ENCODE measurements at places on chromosomes 4 and X. TPM values are rescaled to one million over a fixed set of nuclear protein-coding genes. Genes with fewer than 3 reads are reported as not detected.

The PLA2G12A gene
- total RNA-seq: 19.6 TPM

- DNase-seq: no peak
Observed at GRCh38 chr4:162853788-162854187, 312.9 kb downstream of the NAF1 start.

The FAAH2 gene
- total RNA-seq: 3.3 TPM

- no peak for DNase-seq
Observed at GRCh38 chr4:14269824-14270223, 642.3 kb upstream of the BOD1L1 start.

DNA sequence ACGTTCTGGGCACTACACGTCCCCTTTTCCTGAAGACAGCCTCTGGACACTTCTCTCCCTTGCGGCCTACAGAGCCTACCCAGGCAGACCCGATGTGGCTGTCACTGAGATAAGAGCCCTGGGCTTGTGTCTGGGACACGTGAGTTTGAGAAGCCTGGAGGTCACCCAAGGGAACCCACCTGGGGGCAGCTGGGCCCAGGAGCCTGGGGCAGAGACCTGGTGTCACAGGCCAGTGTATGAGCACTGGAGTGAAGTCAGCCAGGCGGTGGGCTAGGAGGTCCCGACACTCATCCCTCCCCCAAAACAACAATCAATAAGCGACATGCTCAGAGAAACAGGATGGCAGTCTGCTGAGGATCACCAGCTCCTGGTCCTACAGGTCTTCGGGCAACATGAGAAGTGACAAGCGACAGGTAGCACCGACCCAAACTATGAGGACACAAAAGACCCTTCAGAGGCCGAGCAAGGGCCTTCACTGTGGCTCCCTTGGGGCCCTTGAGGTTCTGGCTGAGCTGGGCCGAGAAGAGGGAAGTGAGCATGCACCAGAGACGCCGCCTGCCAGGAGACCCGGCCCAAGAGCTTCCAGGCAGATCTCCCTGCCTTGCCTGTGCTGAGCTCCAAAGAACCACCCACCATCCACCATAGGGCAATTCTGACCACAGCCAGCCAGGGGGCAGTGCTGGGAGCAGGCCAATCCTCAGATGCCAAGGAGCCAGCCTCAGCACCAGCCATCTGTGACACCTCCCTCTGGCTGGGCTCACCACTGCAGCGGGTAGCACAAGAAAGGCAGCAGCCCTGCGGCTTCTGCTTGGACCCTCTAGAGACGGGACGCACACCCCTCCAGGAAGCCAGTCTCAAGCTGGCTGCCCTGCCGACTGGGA, 11.0 kb upstream of the DUSP9 start:
- no peak for DNase-seq

The MAML3 gene
- 7.0 TPM for total RNA-seq

The PRDX4 gene
- 82.7 TPM for total RNA-seq

The CCSER1 gene
- total RNA-seq: 19.9 TPM

DNA sequence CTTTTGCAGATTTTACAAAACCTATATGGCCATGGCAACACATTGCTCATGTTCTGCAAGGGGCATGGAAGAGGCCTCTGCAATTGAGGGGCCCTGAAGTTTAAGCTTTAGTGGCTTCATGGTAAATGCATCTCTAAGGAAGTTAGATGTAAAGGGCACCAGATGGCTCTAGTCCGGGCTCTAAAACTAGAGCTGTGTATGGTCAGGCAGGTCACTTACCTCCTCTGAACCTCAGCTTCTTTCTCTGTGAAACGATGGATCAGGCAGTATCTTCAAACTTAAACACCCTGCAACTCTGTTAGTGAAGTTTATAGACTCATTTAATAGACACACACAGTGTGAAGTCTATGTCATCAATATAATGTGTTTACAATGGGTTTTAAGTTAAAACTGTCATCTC, 10.0 kb downstream of the MAGEB17 start:
- DNase-seq: no peak

DNA sequence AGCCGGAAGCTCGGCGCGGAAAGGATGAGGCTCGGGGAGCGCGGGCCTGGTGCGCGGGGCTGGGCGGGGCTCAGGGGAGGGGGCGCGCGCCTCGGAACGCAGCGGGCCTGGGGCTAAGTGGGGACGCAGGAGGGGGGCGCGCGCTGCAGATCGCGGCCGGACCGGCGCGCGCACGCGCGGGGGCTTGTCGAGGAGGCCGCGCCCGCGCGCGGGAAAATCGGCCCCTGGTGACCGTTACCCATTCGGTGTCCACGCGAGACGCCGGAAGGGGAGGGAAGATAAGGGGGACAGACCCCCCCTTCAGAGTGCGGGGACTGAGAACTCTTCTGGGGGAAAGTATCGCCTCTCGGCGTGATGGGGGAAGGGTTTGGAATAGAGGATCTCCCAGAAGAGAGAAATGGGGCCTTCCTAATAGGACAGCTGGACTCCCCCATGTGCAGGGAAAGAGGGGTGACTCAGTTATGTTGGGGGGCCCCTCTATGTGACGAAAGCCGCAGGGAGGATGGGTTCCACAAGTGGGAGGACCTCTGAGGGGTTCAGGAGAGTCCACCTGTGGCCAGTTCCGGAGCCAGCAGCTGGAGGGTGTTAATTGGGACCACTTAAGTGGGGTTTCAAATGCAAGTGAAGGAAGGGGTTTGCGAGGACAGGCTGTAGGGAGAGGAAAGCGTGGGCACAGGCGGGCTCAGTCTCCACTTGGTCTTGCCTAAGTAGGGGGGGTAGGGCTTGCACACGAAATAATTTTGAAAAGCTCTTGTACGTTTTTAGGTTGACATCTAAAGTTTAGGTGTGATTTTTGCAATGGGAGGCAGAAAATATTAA, 584 bp downstream of the SUV39H1 start:
- DNase-seq: peak; percentile 66

DNA sequence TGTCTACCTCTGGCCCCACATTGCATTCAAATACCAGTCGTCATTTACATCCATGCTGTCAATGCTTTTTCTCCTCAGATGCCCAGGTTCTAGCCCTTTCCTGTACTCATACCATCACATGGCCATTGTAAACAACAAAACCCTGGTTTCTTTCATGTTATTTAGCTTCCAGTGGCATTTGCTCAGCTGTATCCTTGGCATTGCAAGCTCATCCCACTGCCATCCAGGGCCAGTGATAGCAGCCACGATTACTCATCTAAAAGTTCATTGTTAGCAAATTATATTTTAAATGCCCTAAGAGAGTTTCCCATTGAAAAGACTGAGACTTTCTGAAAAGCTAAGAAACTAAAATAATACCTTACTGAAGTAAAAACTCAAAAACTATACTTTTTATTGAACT, 34.0 kb downstream of the VEGFC start:
- no peak for DNase-seq

DNA sequence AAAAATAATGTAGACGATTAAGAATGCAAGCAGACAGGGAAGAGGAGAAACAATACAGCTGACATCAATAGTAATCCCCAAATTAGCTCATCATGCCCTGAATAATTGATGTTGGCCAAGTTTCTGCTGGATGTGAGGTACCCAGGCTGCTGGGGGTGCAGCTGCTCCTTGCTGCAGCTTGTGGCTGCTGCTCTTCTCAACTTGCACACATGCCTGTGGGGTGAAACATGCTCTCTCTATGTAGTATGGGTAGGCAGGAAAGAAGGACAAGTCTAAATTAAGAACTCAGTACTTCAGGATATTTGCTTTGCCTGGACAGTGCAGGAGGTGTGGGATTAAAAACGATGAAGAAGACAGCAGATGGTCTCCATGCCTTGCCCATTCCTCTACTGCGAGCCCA, 16.7 kb downstream of the EDA2R start:
- DNase-seq: no peak

GRCh38 chr4:89099034-89099433, 12.3 kb upstream of the TIGD2 start:
- no peak for DNase-seq

- DNase-seq: peak; percentile 88
Observed at GRCh38 chr4:8050555-8051206, 107.9 kb downstream of the ABLIM2 start.

The HEPH gene
- 19.0 TPM for total RNA-seq

The AREG gene
- total RNA-seq: 2.7 TPM

GRCh38 chr4:140556372-140557085, 12.2 kb downstream of the UCP1 start:
- no peak for DNase-seq

DNA sequence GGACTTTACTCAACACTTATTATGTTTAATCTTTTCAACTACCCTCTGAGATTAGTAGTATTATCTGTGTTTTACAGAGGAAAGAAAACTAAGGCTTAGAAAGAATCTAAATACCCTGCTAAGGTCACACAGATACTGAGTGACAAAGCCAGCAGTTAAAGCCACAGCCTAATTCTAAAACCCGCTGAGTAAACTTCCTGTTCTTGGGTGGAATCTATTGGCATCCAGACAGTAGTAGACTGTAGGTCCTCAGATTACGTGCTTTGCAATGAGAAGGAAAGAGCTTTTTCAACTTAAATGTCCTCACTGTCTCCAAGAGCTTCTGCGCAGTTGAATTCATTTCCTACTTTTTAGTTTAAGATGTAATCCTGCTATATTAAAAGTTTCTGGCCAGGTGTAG, 126.0 kb downstream of the TENM3 start:
- DNase-seq: peak; percentile 57

DNA sequence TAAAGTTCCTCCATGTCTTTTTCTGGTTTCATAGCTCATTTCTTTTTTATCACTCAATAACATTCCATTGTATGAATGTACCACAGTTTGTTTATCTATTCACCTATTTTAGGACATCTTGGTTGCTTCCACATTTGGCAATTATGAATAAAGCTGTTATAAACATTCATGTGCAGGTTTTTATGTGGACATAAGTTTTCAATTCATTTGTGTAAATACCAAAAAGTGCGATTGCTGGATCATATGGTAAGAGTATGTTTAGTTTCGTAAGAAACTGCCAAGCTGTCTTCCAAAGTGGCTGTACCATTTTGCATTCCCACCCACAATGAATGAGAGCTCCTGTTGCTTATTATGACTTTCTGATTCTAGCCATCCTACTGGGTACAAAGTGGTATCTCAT, 36.3 kb upstream of the ZFX start:
- peak; percentile 12 for DNase-seq

The SSX4B gene
- not detected for total RNA-seq

- DNase-seq: no peak
Observed at GRCh38 chr4:78922207-78922606, 17.0 kb downstream of the PAQR3 start.

- peak; percentile 31 for DNase-seq
Observed at GRCh38 chrX:10381193-10381592, 224.4 kb downstream of the CLCN4 start.

Data from tongue (tissue), 3 donors.